ENCODE measurements at places on chromosomes 5 and 9.
A peak's percentile ranks its signal among the peaks of the same experiment; 100 is the strongest.

- peak; percentile 4 for DNase-seq
Observed at GRCh38 chr9:100197553-100197952, 98.5 kb downstream of the INVS start.

DNA sequence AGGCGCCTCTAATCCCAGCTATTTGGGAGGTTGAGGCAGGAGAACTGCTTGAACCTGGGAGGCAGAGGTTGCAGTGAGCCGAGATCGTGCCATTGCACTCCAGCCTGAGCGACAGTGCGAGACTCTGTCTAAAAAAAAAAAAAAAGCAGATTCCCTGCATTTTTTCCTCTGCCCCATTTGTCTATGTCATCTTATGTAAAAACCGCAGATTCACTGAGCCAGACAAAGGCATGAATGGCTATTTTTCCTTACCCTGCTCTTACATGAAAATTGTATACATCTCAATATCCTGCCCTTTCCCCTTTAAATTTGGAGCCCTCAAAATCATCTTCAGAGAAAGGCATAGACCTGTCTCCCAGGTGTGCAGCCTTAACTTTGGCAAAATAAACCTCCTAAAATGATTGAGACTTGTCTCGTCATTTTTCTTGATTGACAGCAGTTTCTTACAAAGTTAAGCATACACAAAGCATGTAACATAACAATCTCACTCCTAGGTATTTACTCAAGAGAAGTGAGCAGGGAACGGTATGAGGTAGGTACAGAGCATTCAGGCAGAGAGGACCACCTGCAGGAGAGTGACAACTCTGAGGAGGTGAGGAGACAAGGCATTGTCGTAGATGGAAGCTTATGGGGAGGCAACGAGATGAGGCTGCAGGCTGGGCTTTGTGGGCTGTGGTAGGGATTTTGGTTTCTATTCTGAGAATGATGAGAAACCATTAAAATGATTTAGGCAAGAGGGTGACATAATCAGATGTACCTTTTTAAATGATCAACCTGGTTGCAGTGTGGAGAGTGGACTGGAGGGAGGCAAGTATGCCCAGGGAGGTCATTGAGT lies 65.7 kb upstream of the IL6ST start:
- no peak for DNase-seq

GRCh38 chr5:132641241-132641723 lies 16.7 kb upstream of the IL13 start:
- no peak for DNase-seq

- no peak for DNase-seq
Observed at GRCh38 chr5:119895066-119895465, 265.7 kb downstream of the FAM170A start.

DNA sequence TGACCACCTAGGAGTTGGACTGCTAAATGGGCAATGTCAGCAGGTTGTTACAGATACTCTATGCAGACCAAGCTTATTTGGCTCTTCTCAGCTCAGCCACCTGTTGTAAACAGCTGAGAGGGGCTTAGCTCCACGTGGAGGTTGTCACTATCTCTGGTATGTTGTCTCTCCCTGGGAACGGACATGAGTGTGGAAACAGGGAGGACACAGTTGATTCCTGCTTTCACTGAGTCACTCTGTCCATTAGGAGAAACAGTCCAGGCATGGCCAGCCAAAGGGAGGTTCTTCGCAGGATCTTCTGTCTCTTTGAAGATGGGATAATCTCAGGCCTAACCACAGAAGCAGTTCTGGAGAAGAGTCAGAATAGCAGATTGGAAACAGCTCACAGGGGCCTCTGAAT lies 121.2 kb downstream of the PALM2AKAP2 start:
- no peak for DNase-seq

GRCh38 chr5:124064956-124065355 lies 553.0 kb downstream of the CSNK1G3 start:
- DNase-seq: no peak

DNA sequence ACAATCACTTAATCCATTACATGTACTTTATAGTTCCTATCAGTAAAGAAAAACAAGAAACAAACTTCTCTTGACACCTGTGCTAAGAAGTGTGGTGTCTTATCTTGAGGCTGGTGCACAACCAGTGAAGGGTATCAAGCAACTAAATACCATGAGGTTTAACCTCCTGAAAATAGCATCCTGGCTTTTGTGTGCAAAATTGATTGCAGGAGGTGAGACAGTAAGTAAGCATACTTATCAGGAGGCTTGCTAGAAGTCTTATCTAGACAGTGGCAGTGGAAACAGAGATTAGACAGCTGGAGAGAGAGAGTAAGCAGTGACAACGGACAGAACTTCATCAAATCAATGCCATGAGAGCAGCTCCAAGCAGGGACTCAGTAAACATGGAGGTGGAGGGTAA lies 730.3 kb downstream of the DNAH5 start:
- DNase-seq: no peak

- no peak for DNase-seq
Observed at GRCh38 chr9:19577411-19577810, 168.6 kb downstream of the ACER2 start.

- DNase-seq: peak; percentile 53
Observed at GRCh38 chr5:54090495-54091120, 219.8 kb downstream of the ARL15 start.

DNA sequence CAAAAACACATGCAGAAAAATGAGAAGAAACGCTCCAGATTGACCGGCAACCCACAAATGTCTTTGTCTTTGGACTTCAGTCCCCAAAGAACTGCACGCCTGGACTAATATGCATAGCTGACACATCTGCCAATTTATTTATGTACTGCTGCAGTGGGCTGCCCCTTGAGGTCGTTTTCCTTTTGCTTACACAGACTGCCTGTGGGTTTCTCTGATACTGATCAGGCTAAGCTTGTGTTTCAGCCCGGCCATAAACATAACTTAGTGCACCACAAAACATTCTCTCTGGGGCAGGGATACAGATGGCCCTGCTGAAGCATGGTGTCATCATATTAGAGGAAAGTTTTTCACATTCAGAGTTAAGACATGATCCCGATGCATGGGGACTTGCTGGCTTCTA lies 75.4 kb downstream of the NUDT12 start:
- DNase-seq: no peak

DNA sequence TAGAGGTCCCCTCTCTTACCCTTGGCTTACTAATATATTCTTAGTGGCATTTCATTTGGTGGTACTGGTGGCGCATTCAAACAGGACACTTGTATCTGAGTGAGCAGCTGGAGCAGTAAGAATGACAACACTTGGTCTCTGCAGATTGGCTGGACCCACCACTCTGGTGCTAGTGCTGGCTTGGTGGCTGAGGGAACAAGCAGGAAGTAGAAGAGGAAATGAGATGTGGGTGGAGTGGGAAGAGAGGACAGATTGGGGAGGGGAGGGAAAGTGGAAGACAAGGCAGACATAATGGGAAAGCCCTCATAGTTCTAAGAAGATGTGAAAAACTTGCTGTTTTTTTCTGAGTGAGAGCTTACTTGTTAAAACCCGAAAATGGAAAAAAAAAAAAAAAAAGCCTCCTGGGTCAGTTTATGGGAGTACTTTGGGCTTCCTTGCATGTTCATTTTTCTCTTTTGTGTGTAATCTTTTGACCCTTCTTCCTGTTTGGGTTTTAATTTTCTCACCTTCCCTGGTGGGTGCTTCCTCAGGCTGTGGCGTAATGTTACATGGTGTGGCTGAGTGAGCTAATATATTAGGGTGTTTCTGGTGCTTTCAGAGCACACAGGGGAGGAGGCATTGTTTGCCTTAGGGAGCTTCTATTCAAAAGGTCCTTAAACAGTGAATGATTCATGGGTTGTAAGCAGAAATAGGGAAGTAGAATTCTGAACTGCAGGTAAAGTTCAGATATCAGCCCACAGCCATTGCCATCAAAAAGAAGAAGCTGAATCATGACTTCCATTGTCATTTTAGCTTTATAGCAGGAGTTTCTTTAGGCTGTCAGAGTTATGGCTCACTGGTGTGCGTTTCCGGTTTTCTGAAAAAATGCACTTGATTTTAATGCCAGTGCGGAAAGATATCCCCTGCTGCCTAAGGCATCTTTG lies 52.3 kb downstream of the TLE4 start:
- DNase-seq: peak; percentile 92

DNA sequence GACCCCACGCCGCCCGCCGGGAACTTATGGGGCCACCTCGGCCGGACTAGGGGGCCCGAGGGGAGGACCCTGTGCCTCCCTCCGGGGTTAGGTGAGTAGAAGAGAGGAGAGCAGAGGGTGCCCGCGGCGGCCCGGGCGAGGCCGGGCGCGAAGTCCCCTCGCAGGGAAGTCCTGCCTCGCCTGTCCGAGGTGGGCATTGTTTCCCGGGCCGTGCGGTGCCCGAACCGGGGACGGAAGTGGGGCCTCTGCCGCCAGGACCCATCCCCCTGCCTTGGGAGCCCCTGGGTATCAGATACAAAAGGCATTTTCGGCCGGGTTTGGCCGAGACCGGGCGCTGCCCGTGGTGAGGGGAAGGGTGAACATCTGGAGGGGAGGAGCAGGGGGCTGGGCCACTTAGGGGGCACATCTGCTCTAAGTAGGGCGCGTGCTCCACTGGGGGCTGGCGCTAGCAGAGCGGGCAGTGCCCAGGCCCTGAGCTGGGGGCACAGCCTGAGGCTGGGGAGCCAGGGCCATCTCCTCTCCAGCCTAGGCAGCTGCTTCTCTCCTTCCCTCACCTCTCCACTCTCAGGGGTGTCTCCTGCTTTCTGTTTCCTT lies 48.2 kb downstream of the DAB2IP start:
- peak; percentile 10 for DNase-seq

- DNase-seq: peak; percentile 21
Observed at GRCh38 chr5:178640331-178641045, 13.6 kb upstream of the CLK4 start.

DNA sequence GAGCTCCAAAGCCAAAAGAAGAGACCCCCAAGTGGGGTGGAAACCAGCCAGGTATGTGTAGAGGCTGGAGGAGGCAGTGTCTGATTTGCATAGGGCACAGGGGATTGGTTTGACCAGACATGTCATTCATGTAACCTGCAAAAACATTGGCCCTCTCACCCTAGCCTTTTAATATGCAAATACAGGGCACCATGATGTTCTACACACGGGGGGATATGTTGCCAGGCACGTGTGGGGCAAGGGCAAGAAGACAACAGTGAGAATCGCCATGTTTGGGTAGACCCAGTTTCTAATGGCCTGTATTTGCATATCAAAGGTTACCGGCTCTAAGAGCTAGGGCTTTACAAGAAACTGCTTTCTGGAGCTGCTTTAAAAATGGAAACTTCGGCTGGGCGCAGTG lies 208.9 kb downstream of the GOLPH3 start:
- DNase-seq: no peak

DNA sequence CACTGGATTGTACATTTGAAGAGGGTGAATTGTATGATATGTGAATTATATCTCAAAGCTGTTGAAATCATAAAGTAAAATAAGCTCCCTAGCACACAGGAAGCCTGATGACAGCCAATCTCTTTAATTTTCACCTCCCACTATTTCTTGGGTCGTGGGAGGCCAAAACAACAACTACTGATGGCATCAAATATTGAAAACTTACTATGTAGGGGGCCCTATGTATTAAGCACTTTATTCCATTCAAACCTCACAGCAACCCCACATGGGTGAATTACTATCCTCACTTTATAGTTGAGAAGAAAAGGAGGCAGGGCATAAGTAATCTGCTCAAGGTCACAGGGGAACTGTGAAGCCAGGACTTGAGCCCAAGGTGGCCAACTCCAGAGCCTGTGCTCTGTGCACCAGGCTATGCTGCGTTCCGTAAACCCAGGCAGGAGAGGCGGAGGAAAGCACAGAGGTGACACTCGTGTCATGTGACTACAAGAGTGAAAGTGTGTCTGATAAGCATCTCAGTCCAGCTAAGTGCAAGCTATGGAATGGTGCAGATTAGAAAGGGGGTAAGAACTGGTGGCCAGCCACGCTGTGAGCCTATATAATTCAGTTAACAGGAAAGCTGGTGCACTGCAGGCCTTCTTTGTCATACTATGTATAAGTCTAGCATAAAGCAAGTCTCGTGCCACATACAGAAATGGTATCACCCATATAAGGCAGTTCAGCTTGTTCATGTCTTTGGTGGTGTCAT lies 221.0 kb downstream of the DCP2 start:
- no peak for DNase-seq

DNA sequence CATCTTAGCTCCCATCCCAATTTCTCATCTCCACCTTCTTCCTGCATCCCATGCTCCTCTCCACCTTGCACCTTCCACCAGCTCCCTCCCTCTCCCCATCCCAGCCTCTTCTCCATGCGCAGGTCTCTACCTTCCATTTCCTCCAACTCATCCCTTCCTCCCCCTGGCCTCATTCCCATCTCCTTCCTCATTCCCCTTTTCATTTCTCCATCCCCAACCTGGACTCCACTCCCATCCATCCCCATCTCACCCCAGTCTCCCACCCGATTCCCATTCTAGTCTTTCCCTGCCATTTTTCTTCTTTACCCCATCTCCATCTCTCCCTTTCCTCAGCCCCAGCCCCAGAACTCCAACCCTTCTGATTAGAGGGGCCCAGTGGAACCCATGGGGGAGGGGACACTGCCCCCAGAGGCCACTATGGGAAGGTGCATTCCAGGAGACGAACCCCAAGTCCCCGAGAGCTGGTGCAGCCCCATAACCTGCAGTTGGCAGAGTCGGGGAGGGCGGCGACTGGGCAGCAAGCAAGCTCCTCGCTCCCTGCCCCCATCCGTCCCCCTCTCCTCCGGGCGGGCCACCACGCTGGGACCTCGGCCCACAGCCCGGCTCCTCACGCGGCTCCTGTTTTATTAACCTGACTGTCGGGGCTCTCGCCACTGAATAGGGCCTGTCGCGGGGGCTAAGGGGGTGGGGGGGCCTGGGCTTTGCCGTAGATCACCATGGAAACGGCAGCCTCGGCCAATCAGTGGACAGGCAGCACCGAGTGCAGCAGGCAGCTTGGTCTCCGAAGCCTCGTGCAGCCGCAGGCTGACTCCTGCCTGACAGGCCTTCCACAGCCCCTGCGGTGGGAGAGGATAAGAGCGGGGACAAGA lies 66.7 kb downstream of the PCDH1 start:
- no peak for DNase-seq

- peak; percentile 99 for DNase-seq
Observed at GRCh38 chr9:92293452-92294296, at the start of gene IARS1. IARS1 (minus strand) TSS chr9:92293697; CDS start chr9:92289419, 4,278 bp downstream.

DNA sequence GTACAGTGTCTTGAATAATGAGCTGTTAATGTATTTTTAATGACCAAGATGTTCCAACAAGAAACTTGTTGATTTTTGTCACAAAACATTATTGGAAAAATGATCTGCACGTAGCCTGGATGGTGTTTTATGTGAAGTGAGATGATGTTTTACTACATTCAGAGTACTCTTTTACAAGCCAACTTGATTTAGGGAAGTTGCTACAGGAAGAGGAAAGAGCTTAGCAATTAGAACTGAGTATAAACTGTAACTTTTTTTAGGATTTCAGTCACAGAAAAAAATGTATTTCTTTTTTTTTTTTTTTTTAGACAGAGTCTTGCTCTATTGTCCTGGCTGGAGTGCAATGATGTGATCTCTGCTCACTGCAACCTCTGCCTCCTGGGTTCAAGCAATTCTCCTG lies 113.6 kb upstream of the ADRA1B start:
- no peak for DNase-seq
